ENCODE measurements at places on chromosomes 12 and 14. TPM values are rescaled to one million over a fixed set of nuclear protein-coding genes. Genes with fewer than 3 reads are reported as not detected.
A peak's percentile ranks its signal among the peaks of the same experiment; 100 is the strongest.

The FAM181A gene
- total RNA-seq, result not detected

The CD4 gene
- total RNA-seq, result not detected

- DNase-seq, result no peak
These were observed 316.3 kb downstream of the ADAMTS20 start for GRCh38 chr12:43235721-43236120.

DNA sequence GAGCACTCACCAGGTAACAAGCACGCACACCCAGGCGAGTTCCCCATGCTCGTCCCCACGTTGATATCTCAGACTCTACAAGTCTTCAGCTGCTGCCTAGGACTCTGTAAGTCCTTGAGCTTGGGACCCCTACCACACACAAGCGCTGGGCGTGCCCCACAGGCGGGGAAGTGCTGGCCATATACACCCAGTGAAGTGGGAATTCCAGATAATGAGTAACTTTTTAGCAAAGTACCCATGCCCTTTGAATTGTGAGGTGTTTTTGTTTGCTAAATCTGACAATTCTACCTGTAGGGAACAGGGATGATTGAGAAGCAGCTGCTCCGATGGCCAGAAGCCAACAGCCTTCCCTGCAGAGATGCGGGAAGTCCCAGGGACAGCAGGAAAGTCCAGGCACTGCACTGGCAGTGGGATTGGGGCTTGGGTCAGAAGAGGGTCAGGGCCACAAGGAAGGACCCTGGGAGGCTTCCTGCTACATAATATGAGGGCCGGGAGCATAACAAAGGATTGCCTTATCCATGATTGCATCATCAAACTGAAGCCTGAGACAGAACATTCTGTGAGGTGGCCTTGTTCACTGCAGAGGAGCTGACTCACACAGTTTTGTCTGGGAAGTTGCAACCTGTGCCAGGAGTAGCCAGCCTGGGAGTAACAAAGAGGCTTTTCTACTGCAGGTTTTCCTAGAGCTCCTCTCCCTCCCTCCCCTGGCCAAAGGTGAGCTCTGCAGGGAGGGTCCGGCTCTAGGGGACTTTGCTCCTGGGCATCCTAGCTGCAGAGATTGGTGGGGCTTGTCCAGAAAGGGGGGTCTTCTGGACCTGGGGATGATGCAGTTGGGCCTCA is 13.2 kb upstream of the SERPINA3 start:
- peak; percentile 82 for DNase-seq

DNA sequence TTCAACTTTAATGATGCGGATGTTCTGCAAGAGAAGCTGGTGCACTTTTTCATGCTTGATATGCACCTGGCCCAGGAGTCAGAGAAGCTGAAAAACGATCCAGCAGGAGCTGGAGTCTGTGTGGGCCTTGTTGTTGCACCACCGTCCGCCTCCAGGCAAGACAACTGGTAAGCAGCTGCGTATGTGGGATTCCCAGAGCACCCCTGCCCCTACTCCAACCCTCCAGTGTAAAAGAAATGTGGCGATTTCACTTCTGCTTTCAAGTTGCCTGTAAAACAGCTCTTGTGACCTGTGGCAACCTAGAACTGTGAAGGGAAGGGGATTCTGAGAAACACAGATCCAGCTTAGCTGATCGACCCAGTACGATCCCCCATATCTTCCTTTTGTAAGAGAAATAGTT is 154.1 kb upstream of the PELI2 start:
- DNase-seq, result no peak

DNA sequence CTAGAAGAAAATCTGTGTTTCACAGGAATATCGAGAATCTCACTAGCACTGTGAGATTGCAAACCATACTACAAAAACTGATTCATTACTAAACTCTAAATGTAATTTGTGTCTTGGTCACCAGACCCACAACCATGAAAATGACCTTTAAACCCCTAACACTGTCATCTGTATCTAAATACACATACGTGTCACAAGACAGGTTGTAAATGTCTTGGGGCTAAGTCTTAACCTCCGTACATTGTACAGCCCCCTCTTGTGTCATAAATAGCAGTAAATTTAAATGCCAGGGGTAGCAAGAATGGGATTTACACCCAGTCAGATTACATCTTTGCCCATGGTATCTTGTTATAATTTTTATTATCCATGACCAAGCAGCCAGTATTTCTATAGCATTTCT is 117.3 kb downstream of the GPR135 start:
- DNase-seq, result no peak

All from Caki2 (cell line).